ENCODE measurements at places on chromosomes 4 and X.

DNA sequence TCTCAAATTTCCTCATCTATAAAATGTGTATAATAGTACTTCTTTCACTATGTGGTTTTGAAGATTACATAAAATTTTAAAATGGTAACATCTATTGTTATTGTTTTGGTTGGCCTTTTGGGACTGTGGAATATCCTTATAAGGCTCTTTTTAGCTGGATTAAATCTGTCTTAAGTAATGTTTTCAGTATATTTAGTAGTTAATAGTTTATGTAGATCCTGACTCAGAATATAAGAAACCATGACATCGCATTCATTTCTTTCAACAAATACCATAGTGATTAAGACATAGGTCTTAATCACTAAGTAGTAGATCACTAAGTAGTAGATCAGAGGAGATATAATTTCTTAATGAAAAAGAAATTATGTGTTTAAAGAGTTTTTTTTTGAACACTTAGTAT, 48.5 kb downstream of the MRPL1 start:
- peak; percentile 8 for DNase-seq

- no peak for DNase-seq
Measured at GRCh38 chr4:146112389-146112788, 63.1 kb upstream of the LSM6 start.

- peak; percentile 62 for DNase-seq
Measured at GRCh38 chr4:169059306-169060211, 49.5 kb upstream of the CBR4 start.

GRCh38 chr4:63049726-63050125, 1359.5 kb downstream of the TECRL start:
- peak; percentile 37 for DNase-seq

DNA sequence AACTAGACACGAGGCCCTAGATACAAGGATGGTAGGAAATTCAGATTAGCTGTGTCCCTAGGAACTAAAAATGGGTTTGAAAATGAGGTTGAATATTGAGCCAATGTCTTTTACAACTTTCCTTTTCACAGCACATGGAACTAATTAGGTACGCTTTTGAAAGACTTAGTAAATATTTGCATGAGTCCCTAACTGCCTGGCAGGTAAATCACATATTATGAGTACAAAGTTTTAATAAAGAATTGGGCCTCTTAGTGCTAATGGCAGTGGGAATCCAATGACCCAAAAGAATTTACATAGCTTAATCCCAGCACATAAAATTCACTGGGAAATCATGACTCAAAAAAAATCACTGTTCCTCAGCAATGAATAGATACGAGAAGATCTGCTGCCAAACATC, 16.8 kb downstream of the MUC7 start:
- DNase-seq = no peak

DNA sequence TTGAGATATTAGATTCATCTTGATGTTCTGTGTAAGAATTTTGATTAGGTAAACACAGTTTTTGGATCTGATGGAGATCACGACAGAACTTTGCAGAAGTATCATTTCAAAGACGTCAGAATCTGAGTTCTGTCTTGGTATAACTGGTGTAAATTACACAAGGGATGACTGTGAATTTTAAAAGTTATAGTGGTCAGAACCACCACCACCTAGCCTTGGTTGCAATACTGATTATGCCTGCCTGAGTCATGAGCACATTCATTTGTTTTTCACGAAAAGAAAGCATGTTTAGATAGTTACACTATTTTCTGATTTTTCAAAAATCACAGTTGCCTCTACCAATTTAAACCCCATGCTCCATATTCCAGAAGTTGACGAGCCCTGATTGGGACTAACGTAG, 54.8 kb downstream of the ZFX start:
- DNase-seq = no peak

GRCh38 chrX:102979536-102979935, 42.5 kb downstream of the RAB40AL start:
- DNase-seq = no peak

DNA sequence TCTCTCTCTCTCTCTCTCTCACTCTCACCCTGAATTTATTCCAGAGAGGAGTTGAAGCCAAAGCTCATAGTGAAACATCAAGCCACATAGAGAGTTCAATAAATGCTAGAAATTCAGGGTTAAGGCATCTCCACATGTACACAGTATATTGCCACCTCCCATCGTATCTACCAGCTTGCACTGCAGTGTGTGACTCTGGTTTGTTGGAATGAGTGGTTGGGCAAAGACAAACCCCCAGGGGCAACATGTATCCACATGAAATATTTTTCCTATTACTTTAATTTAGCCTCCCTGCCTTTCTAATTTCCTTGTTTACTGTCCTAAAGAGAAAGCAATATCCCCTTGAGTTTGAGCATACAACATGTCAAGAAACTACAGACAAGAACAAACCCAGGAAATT, 247.3 kb downstream of the SPATA18 start:
- peak; percentile 5 for DNase-seq

DNA sequence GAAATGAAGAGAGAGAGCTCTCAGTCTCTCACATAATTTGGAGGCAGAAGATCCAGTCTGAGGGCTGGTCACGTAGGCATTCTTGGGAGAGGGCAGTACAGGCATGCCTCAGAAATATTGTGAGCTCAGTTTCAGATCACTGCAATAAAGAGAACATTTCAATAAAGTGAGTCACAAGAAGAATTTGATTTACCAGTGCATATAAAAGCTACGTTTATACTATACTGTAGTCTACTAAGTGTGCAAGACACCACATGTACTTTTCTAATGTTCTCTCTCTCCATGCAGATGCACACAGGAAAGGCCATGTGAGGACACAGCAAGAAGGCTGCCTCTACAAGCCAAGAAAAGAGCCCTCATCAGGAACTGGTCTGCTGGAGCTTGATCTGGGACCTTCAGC, 583.5 kb upstream of the FAT1 start:
- peak; percentile 33 for DNase-seq

DNA sequence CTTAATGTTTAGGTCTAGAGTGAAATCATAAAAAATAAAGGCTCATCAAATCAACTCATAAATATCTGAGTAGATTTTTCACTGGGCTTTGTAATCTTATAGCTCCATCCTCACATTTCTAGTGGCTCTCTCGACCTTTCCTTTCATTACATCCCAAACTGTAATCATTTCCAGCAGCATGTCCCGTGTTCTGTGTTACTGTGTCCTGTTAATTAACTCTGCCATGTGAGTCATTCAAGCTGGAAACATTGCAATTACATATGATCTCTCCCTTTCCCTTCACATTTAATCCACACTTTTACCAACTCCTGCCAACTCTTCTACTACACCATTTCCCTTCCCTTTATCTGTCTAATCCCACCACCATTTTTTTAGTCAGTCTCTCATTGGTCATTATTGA, 75.5 kb downstream of the UGT8 start:
- no peak for DNase-seq

DNA sequence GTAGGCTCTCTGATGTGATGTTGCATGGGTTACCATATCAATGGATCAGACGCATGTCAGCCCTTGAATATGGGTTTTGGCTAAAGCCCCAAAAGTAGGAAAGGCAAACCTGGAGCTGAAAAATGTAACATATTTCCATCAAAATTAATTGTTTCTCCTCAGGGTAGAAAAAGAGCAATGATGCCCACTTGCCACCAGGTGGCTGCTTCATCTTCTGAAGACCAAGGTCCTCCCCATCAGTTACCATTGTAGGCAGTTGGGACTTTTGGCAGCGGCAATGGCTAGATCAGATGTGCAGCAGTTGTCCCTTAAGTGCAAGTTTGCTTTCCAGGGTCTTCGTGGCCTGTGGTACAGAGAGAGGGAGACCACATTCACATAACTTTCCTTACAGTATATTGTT, 118.2 kb downstream of the NAF1 start:
- DNase-seq = peak; percentile 21

- DNase-seq = peak; percentile 1
Measured at GRCh38 chr4:33493231-33493630, 2751.1 kb downstream of the ARAP2 start.

GRCh38 chr4:81404294-81404693, 67.4 kb downstream of the RASGEF1B start:
- DNase-seq = peak; percentile 17

- peak; percentile 26 for DNase-seq
Measured at GRCh38 chrX:51144828-51145442, 187.7 kb upstream of the NUDT10 start.

DNA sequence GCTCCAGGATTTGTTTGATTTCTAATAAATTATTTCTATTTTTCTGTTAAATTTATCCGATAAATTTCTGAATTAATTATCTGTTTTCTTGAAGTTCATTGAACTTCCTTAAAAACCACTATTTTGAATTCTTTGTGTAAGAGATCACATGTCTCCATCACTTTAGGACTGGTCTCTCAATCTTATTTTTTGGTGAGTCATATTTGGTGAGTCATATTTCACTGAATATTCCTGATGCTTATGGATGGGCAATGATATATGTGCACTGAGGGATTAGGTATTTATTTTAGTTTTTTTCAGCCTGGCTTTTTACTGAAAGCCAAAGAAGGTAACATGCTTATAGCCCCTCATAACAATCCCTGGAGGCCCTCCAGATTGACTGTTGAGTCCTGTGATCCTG, 48.5 kb upstream of the IL15 start:
- peak; percentile 71 for DNase-seq

- DNase-seq = no peak
Measured at GRCh38 chrX:25178555-25178954, 162.8 kb upstream of the ARX start.

- no peak for DNase-seq
Measured at GRCh38 chrX:154542723-154543424, 3.8 kb downstream of the G6PD start.

- no peak for DNase-seq
Measured at GRCh38 chrX:55279832-55280231, 15.1 kb upstream of the PAGE3 start.

DNA sequence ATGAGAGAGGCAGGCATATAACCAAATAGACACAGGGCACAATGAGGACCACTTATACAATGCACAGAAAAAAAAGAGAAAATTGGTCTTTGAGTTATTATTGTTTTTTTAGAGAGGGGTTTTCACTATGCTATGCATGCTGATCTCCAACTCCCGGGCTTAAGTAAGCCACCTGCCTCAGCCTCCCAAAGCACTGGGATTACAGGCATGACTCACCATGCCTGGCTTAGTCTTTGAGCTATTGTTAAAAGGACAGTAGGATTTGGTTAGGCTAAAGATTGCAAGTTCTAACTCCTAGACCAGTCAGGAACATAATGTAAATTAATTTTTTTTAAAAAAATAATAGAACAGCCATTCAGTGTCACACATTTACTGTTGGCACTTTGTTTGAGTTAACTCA, 340.1 kb downstream of the GPAT3 start:
- no peak for DNase-seq

DNA sequence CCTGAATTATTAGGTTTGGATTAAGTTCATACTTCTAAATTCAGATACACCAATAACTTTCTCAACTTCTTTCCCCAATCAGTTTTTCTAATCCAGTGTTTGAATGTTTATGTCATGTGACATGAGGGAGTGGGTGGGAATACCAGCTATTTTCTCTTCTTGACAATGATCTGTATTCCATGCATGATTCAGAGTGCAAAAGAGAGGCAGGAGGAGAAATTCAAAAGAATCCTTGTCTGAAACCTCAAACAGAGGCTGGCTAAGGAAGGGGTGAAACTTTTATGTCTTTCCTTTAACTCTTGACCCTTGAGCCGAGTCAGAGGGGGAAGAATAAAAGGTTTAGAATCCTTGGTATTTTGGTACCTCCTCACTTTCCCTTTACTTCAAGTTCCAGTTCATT, 544.7 kb downstream of the SPRY1 start:
- DNase-seq = peak; percentile 41

DNA sequence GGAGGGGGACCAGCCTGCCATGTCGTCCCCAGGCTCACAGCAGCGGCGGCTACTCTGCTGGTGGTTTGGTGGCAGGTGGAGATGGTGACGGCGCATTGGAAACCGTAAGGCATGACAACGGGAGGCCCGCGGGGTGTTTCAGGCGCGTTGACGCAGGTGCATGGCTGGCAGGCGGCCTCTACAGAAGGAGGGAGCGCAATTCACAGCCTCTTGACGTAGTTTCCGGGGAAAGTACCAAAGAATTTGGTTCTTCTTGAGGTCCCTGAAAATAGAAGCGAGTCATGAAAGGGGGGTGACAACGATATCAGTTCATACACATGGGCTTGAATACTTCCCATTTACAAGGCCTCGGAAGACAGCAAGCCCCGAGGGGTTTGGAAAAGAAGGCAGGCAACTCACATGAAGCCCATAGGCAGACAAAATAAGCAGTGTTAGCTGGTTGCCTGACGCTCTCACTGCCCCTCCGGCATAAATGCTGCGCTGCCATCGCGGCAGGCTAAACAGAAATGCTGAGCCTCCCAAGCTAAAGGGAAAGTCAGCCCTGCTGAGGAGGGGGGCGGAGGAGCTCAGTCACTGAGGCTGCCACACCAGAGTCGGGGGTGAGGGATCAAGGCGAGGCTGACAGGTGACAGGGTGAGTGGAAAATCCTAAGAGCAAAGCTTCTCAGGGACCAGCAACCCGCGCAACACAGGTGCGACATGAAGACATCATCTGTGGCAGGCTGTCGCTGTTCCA, 52.3 kb upstream of the PDLIM3 start:
- peak; percentile 14 for DNase-seq

DNA sequence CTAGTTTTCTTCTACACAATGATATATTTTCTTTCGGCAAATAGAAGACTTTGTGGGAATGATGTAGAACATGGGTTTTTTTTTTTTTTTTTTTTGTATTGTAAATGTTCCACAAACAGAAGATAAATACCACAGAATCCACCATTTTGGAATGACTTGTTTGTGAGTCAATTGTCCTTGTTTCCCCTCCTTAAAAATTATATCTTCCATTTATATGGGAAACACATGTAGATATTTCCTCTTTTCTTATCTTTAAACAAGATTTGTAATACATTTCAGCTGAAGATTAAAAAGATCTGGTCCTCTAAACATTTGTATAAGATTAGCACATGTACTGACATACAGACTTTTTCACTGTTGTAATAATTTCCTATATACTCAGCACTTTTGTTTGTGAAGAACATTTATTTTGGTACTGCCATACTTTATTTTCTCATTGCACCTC, 304.6 kb downstream of the SPRY1 start:
- peak; percentile 32 for DNase-seq

DNA sequence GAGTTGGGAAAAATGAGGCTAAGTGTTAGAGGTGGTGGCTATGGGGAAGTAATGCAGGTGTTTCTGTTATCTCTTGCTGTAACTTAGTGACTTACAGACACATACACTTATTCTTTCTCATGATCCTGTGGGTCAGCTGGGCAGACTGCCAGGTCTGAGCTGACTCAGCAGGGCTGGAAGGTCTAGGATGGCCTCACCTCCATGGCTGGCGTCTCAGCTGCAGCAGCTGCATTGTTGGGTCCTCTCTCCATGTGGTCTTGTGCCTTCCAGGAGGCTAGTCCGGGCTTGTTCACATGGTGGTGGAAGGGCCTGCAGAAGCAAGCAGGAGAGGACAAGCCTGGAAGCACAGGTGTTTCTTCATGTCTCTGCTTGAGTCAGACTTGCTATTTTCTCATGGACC, 172.7 kb downstream of the NHS start:
- peak; percentile 71 for DNase-seq

DNA sequence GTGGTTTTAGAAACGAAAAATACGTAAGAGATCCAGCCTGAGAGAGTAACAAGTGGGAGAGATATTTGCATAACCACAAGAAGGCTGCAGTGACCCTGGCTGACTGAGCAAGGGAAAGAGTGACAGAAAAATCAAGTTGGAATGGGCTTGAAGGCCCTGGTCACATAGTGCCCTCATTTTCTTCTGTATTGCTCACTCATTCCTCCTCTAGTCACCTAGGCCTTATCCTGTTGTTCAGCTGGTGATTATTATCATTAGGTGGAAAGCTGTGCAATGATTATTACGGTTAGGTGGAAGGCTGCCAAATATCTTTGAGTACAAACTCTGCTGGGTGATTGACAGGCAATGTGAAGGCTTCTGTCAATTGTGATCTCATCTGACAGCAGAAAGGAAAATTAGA, 2384.1 kb downstream of the PCDH7 start:
- peak; percentile 29 for DNase-seq

Data from fibroblast of skin of right biceps (primary cell).